ENCODE measurements at places on chromosomes 12 and 14. TPM values are rescaled to one million over a fixed set of nuclear protein-coding genes. Genes with fewer than 3 reads are reported as not detected.

- H3K36me3 ChIP-seq, result peaks cover 3% of the 10 kb centered on the region
- no peak overlapping the region for H3K4me3 ChIP-seq
- H3K27me3 ChIP-seq, result peaks cover 10% of the 10 kb centered on the region
Observed at GRCh38 chr12:68270358-68270757, 17.0 kb upstream of the IL22 start.

- no peak overlapping the region for H3K27ac ChIP-seq
- no peaks in the 10 kb centered on the region for H3K36me3 ChIP-seq
- no peaks in the 10 kb centered on the region for H3K27me3 ChIP-seq
- H3K4me1 ChIP-seq, result no peaks in the 10 kb centered on the region
Observed at GRCh38 chr12:90543841-90544240, 411.1 kb downstream of the CCER1 start.

Gene CHST11
- total RNA-seq, result 21.9 TPM

Gene SCFD1
- 69.8 TPM for total RNA-seq

Data from activated naive CD8-positive, alpha-beta T cell treated with anti-CD3 and anti-CD28 coated beads for 36 hours (primary cell).